Amniotic epithelial cell (primary cell): ENCODE measurements at places on chromosomes 3 and 15.

DNA sequence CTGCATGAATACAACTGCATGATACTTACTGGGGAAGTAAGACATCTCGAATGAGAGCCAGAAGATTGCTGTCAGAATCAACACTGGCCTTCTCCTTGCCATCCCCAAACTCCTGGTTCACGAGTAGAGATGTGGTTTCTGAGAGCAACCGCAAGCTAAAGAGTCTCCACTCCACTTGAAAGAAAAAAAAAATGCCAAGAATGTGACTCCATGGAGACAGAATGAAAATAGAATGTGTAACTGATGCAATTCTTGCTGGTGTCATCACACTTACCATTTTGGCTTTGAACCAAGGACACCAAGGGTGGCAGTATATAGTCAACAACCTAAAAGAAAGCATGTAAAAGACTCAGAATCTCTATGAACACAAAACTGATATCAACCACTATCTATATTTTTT, 280.4 kb downstream of the ULK4 start:
- DNase-seq = peak; percentile 96

DNA sequence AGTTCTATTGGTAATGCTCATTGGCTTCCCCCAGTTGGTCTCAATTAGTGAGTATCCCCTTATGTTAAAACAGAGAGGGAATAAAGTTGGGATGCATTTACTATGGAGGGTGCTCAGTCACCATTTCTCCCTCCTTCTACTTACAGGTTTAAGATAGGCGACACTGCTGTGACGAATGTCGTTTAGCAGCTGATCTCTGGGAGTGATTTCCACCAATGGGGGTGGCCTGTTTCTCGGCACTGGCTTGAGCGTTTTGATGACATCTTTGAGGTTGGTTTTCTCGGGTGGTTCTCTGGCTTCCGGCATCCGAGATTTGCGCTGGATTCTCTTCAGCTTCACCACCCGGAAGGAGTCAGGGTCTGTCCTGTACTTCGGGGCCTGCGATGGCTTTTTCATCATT, 3.8 kb downstream of the LMOD3 start:
- no peak for DNase-seq

DNA sequence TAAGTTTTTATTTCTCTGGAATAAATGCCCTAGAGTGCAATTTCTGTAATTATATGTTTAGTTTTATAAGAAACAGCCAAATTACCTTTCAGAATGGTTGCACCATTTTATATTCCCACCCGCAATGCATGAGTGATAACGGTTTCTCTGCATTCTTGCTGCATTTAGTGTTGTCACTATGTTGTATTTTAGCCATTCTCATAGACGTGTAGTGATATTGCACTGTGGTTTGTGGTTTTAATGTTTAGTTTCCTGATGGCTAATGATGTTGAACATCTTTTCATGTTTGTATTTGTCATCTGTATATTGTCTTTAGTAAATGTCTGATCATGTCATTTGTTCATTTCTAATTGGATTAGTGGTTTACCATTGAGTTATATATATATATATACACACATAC, 73.0 kb upstream of the GOLIM4 start:
- no peak for DNase-seq

GRCh38 chr3:96428097-96428496, 386.3 kb upstream of the EPHA6 start:
- no peak for DNase-seq

- DNase-seq = no peak
These were observed 45.7 kb downstream of the GSK3B start for GRCh38 chr3:120048355-120049041.

DNA sequence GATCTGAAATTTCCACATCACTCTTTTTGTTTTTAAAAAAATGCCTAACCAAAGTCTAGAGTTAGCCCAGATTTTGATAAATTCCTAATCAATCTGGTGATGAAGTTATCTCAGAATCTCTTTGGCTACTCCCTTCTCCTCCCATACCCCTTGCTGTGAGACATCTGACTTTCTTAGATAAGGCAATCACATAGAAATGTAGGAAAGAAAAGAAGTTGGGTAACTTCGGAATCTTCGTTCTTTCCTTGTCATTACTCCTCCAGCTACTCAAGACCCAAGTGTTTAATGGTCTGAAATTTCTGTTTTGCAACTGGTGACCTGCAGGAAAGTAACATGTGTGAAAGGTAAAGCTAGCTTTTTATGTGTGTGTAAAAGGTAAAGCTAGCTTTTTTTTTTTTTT, 37.8 kb downstream of the MYL3 start:
- DNase-seq = peak; percentile 74

- DNase-seq = no peak
These were observed 574 bp downstream of the CHST2 start for GRCh38 chr3:143119974-143120715.

GRCh38 chr3:127328421-127328820, 40.6 kb upstream of the PRR20G start:
- DNase-seq = no peak

DNA sequence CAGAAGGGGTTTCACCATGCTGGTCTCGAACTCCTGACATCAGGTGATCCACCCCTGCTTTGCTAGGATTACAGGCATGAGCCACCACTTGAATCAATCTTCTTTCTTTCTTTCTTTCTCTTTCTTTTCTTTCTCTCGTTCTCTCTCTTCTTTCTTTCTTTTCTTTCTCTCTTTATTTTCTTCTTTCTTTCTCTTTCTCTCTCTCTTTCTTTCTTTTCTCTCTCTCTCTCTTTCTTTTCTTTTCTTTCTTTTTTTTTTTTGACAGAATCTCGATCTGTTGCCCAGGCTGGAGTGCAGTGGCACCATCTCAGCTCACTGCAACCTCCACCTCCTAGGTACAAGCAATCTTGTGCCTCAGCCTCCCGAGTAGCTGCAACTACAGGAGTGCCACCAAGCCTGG, 37.9 kb upstream of the PIK3CB start:
- no peak for DNase-seq

DNA sequence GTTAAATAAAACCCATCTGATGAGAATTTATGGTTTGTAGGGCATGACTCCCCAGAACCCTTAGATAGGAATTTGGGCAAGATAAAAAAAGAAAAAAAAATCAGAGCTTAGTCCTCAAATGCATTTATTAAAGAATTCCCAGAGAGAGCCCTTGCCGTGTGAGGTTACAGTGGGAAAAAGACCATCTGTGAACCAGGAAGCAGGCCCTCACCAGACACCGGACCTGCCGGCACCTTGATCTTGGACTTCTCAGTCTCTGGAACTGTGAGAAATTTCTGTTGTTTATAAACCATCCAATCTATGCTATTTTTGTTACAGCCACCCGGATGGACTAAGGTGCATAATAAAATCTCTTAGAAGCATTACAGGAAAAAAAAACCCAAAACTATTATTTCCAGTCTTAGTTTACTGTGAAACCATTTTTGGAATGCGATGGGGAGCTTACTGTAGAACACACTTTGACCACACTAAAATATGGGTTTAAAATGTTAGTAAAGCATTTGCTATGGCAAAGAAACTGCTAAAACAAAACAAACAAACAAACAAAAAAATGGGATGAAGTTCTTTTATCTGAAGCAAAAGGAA, 72.2 kb downstream of the LEKR1 start:
- no peak for DNase-seq

DNA sequence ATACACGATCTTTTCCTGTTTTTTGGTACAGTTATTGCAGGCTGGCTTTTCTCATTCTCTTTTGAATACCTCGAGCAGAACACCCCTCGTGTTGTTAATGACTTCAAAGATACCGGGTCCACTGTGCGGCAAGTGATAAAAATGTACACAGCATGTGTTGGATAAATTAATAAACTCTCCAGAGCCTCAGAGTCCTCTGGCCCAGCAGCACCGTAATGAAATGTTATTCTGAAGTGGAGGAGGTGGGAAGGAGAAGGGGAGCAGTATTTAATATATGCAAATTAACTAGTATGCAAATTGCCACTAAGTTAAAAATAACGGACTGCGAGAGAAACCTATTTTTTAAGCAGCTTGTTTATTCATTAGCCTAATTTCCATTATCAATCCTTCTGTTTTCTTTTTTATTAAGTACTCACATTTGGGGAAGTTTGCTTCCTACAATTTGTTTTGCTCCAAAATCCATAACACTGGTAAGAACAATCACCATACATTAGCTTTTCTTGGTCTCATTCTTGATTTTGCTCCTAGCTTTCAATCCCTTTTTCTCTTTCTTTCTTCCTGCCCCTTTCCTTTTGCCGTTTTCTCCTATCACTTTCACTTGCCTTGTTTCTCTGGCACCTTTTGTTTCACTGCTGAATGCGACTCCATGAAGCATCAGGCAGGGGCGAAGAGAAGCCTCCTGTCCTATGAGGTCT, 462.3 kb upstream of the PPP2R3A start:
- DNase-seq = no peak

- no peak for DNase-seq
These were observed 3.5 kb upstream of the SSR3 start for GRCh38 chr3:156558389-156558788.

GRCh38 chr3:53604232-53604631, 109.8 kb downstream of the CACNA1D start:
- DNase-seq = no peak

- DNase-seq = peak; percentile 22
These were observed 94.9 kb downstream of the MEX3B start for GRCh38 chr15:81950841-81951414.

- no peak for DNase-seq
These were observed 123.4 kb downstream of the SSR3 start for GRCh38 chr3:156431334-156432124.
